ENCODE measurements at places on chromosomes 2 and 18.

DNA sequence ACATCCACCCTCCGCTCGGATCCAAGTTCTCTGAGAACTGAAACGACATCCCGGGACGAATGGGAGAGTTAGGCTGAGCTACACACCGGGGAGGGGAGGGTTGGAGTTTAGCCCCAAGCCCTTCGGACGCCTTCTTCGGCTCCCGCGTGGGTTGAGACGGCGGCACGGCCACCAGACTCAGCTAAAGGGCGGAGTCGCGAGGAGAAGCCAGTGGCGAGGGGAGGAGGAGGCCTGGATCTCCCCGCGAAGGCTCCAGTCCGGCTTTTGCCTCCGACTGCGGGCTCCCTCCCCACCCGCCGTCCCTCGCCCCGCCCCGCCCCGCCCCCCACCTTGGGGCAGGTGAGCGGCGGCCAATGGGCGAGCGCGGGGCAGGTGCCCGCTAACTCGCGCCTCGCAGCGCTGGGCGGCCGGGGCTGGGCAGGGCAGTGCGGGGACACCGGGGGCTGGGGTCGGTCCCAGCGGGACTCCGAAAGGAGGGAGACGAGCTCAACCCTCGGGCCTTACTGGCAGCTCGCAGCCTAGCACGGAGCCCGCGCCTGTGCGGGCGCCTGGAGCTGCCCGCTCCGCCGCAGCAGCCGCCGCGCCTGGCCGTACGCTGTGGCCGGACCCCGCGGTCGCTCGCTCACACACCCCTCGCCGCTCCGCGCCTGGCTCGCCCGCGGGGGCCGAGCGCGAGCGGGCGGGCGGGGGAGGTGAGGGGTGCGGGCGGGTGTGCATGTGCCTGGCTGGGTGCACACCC is at the start of gene EMX1:
TSS of gene EMX1 (plus strand) at position 382 of the 739 bp plus-strand sequence. CDS start at position 716, 334 bp downstream.
- DNase-seq, result no peak

- DNase-seq, result no peak
Observed at GRCh38 chr2:140481136-140481535, 1649.7 kb downstream of the LRP1B start.

GRCh38 chr2:187698374-187699110 is 144.3 kb upstream of the TFPI start:
- no peak for DNase-seq

DNA sequence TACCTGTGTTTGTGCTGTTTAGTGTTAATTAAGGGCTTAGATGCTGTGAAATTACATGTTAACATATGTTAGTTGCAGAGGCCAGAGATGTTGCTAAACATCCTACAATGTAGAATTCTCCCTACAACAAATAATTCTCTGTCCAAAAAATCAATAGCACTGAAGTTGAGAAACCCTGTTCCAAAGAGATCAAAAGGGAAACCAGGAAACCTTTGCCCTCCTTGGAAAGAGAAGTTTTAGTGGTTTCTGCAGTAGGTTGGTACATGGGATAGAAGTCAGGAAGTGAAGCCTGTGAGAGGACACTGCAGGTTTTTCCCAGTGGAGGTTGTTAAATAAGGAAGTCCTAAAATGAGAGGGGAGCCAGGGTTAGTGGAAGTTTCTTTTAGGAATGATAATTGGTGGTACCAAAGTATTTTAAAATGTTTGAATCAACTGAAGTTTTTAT is 6.3 kb upstream of the RMDN2 start:
- DNase-seq, result no peak

DNA sequence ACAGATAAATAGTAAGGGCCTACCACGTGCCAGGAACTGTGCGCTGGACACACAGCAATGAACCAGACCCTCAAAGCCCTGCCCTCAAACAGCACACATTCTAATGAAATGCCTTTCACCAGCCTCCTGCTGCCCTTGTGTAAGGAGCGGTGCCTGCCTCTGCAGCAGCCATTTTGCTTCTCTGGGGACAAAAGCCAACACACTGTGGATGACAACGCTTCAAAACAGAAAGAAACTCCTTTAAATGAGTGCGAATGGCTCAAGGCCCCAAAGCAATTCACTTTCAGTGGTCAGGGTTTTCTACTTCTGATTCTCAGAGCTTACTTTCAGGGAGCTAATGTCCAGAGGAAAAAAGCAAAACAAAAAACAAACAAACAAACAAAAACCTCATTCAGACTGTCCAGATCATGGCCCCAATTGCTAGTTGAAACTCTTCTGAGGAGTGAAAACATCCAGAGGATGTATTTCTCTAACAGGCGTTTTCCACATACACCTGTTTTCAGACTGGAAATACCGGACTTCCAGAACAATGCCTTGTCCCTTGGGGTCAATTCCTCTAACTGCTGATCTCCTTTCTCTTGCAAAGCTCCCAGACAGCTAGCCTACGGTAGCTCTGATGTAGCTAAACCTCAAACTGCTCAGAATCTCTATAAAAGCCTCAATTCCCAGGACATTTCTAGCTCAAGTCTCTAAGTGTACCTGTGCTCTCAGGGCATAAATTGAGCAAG is 323.3 kb upstream of the ZNF521 start:
- no peak for DNase-seq

DNA sequence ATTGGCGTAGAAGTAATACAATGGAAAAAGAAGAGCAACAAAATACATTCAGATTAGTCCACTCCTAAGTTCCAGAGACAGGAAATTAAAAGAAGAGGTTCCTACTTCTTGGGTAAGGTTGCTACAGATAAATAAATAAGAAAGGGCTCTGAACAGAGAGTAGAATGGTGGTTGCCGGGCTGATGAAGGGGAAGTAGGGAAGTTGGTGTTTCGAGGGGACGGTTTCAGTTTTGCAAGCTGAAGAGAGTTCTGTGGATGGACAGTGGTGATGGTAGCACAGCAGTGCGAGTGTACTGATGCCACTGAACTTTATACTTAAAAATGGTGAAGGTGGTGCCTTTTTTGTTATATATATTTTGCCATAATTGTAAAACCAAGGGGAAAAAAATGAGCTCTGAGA is 48.2 kb downstream of the CABYR start:
- DNase-seq, result no peak

GRCh38 chr18:2518473-2518872 is 52.8 kb downstream of the METTL4 start:
- DNase-seq, result no peak

DNA sequence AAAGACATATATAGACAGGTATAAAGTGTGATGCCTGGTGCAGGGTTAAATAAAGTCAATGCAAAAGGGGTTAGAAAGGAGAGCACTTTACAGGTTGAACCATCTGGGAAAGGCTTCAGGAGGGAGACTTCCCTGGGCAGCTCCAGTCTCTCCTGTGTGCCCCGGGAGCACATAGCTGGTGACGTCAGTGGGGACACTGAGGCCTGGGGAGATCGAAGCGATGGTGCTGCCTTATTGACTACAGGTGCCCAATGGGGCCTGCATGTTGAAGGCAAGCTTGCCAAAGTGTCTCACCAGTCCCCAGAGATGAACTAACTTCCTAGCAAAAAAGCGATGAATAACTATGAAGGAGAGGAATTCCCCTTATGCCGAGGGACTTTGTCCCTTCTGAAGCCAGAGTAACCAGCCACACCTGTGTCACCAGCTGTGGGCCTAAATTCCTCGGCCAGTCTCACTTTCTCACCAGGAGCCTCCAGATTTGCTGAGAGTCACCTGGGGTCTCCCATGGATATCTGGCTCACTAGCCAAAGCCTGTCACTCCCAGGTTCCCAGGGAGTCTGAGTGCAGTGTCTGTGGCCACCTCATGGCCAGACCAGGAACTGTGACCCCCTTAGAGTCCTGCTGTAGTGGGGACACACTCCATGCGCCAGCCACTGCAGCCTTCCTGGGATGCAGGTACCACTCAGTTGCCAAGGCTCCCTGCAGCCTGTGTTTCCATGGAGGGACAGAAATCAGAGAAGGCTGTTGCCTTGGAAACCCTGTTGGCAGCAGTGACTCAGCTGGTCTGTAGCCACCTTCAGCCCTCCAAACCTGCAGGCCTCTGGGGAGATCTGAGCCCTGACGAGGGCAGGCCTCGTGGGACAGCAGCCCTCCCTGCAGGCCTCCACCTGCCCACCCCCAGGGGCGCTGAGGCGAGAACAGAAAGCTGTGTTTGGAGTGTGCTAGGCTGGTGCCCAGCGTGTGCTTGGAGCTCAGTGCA is 128.7 kb downstream of the CTIF start:
- no peak for DNase-seq

DNA sequence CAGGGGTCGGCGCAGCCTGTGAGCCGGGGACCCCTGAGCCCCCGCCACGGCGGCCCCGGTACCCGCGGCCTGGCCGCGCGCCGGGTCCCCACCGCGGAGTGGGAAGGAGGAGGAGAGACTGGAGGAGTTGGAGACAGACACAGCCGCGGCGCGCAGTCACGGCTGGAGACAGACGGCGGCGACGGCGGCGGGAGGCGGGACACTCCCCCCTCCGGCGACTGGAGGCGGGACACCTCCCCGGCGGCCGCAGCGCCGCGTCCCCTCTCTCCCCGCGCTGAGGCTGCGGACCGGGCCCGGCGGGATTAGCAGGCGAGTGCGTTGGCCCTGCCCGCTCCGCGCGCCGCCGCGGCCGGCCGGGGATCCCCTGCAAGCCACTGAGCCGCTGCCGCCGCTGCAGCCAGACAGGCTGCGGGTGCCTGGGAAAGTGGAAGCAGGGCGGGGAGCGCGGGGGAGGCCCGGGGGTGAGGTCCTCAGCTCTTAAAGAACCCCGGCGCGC is 1.0 kb upstream of the LDLRAD4 start:
- DNase-seq, result peak; percentile 11

GRCh38 chr2:28269019-28269784 is 123.5 kb upstream of the FOSL2 start:
- no peak for DNase-seq

- DNase-seq, result peak; percentile 18
Observed at GRCh38 chr2:2057125-2057721, 273.9 kb downstream of the MYT1L start.

GRCh38 chr2:145587922-145588321 is 1068.0 kb upstream of the ZEB2 start:
- DNase-seq, result no peak

DNA sequence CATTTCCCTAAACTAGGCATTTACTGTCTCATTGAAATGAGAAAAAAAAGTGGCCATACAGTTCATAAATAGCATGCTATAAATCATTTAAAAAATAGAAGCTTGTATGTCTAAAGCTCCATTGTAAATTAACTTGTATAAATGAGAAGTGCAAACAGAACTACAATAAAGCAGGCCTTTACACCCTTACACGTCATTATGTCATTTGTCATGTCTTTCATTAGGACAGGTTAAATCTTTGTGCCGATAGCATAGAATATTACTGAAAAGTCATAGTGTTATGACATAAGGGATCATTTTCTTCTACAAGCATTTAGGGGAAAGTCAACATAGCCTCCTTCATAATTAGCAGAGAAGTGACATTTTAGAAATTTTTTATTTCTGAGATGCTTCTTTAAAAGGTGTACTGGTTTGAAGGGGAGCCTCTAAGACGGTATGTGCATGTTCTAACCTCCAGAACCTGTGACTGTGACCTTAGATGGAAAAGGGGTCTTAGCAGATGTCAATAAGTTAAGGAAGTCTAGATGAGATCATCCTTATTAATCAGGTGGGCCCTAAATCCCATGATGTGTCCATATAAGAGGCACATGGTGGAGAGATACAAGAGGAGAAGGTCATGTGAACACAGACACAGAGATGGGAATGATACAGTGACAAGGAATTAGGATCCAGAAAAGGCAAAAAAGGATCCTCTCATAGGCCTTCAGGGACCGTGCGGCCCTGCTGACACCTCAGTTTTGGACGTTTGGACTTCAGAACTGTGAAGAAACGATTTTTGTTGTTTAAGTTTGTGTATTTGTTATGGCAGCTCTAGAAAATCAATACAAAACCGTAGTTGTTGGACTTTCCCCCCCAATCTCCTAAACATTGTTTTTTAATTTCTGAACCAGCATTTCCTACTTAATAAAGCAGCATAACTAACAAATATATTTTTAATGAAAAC is 863.7 kb downstream of the MBD2 start:
- DNase-seq, result no peak

- no peak for DNase-seq
Observed at GRCh38 chr2:23199115-23199918, 185.7 kb upstream of the KLHL29 start.

- no peak for DNase-seq
Observed at GRCh38 chr2:105865222-105865913, 120.7 kb downstream of the NCK2 start.

DNA sequence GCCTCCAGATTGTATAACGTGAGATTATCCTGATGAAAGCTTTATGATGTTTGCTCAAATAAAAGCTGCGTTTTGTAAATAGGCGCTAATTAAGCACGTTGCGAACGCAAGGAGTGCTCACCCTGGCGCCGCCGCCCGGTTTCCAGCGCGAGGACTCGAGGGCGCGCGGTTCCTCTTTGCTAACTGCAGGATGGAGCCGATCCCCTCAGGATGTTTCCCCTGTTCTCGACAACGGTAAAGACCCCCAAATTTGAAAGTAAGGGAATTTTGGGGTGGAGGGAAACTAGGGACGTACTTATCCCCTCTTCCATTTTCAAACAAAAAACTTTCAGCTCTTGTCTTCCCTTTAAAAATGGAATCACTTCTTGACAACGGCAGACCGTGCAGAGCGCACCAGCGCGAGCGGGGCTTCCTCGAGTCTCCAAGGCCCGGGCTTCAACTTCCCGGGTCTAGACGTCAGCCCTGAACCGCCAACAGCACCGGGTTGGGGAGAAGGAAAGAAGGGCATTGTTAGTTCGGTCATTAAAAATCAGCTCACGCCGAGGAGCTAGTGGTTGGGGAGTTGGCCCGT is 1.1 kb upstream of the GBX2 start:
- DNase-seq, result no peak

GRCh38 chr2:126970583-126970982 is 71.9 kb downstream of the TEX51 start:
- DNase-seq, result no peak

DNA sequence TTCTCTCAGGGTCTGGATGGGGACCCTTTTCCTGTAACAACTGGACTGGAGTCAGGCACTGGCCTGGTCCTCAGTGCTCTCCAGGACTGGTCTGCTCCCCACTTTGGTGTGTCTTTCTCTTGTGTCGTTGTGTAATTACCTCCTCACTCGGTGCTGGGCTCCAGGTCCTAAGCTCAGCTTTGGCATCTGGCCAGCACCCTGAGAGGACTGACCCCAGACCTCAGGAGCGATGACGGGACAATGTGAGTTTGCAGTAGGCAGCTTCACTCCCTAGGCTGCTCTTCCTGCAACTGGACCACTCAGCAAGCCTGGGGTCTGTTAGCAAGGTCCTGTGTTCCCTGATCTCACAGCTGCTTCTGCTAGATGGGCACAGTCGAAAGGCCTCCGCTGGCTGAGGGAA is 93.8 kb downstream of the COLEC12 start:
- DNase-seq, result no peak

GRCh38 chr2:19648583-19648982 is 253.2 kb downstream of the TTC32 start:
- no peak for DNase-seq

- no peak for DNase-seq
Observed at GRCh38 chr18:25298853-25299274, 53.1 kb downstream of the ZNF521 start.

DNA sequence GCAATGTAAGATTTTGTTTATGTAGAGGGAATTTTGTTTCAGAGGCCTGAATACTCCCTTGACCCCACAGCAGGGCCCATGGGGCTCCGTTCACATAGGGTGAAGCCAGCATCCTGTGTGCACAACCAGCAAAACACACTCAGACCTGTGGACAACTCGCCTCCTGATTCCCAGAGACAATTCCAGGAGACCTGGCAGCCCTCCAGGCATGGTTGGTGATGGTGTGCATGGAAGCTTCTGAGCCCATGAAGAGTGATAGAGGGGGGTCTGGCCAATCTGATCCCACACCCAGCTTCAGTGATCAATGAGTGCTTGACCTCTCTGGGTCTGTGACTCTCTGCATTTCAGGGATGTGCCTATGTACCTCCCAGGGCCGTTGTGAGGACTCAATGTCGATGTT is 91.0 kb upstream of the RAB6C start:
- no peak for DNase-seq
